Stimulated activated CD4-positive, alpha-beta T cell treated with anti-CD3 and anti-CD28 coated beads, Interleukin-1b, Interleukin-23, amount 100 ng/mL, for 48 hours (primary cell): ENCODE measurements at places on chromosomes 2 and 18.

DNA sequence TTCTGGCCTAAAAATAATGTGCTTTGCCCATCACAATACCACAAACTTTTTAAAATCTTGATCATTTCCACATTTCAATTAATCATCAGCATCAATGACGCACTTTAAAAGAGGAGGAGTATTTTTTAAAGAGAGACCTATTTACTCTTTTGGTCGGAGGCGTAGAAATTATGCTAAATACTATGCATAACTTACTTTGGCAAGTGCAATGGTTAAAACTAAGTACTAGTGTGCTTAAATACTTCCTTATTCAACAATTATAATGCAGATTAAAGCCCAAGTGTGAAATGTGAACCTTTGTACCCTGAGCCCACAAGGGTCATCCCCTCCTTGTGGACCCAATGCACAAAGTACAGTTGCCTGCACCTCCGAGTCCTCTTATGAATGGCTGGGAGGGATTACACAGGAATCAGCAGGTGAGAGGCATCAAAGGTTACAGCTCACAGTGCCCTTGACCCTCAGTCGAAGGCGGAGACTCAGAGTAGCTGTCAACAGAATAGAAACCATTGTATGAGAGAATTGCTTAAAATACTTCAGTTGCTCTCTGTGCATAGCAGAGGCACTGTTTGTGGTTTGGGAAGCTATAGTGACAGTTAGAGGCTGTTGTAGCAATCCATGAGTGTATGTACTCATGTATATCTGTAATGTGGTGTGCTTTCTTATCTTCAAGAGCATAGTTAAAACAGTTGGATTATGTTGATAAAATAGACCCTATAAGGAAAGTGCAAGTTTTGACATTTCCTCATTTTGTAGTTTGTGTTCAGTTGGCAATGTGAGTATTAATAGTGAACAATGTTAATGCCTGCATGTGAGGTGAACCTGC, 151.7 kb upstream of the ITGA4 start:
- peak; percentile 47 for DNase-seq

DNA sequence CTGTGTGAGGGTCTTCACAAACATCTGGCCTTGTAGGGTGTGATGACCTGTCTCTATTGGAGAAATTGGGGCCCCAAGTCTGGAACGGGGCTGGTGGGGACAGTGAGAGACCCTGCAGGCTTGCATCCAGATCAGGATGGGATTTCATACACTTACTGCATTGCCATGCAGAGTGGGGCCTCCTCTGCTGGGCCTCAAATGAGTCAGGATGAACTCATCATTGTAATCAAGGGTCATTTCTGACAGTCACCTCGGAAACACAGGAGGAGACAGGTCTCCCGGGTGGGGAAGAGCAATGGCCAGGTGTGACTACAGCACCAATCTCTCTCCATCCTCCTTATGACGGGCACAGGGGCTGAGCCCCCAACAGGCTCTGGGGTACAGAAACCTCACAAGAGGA, 48.1 kb upstream of the GALR1 start:
- no peak for DNase-seq

DNA sequence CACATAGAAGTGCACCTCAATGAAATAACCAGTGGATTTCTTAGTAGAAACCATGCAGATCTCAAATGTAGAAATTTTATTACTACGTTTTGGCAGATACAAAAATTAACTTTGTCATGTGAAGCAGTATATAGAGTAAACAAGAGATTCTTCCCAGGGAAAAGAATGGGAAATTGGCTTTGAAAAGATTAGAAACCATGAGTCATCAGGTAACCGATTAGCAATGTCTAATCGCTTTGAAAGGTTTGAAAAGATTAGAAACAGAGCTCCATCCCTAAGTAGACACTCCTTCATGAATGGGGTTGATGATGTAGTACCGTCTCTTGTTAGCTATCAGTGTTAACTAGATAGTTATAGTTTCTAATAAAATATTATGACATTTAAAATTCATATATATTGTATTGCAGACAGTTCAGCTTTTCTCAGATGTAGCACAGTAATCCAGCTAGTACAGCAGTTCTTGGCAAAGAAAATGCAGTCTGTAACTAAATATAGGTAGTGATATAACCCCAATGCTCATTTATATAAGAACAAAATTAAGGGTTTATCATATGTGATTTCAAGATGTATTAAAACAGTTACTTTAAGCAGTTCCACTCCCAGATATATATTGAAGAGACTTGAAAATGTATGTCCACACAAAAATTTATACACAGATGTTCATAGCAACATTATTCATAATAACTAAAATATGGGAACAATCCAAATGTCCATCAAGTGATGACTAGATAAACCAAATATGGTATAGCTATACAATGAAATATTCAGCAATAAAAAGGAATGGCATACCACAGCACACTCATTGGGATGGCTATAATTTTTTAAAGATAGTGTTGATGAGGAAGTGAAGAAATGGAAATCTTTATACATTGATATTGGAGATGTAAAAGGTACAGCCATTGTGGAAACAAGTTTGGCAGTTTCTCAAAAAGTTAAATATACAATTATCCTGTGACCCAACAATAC, 113.9 kb downstream of the PTPN4 start:
- DNase-seq: no peak

GRCh38 chr2:3602553-3603339, 7.8 kb downstream of the COLEC11 start:
- DNase-seq: no peak

DNA sequence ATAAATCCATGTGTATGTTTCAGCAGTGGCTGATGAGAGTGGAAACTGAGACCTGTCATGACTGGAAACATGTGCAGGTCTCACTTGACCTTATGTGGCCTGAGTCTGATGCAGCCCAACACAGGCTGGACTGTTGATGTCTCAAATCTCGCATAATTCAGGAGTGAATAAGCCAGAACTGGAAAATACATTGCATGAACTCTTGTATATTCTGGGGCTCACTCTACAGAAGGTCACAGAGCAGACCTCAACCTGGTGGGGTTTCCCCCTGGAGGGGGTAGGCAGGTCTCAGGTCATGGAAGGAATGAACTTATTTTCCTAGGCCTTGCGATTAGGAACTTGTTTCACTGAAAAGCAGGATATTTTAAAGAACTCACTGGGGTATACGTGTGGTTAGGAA, 146.3 kb upstream of the THUMPD2 start:
- DNase-seq: no peak

DNA sequence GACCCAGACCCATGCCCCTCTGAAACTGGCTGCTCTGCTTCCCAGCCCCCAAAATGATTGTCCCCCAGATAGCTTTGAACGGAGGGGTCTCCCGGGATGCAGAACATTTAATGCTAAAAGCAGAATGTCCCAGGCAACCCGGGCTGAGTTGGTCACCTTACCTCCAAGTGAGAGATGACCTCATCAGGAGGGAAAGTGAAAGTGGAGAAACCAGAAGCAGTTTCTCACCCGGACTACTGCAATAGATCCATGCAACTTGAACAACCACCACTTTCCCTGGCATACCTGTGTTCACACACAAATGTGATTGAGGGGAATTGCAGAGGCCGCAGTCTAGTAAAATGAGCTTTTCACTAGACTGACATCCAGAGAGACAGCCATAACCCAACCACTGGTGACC, 75.3 kb upstream of the NPAS2 start:
- no peak for DNase-seq

- no peak for DNase-seq
Measured at GRCh38 chr2:45232818-45233217, 223.6 kb upstream of the SIX2 start.

- DNase-seq: no peak
Measured at GRCh38 chr2:113822087-113822815, 65.8 kb upstream of the SLC35F5 start.

DNA sequence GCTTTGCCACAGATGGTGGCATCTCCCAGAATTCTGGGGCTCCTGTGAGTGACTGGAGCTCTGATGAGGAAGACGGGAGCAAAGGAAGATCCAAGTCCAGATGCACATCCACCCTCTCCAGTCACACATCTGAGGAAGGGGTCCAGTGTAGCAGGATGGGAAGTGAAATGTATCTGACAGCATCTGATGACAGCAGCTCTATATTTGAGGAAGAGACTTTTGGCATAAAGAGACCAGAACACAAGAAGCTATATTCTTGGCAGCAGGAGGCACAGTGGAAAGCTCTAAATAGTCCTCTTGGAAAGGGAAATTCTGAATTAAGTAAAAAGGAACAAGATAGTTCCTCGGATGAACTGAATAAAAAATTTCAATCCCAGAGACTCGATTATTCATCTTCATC, 23.5 kb upstream of the C1GALT1C1L start:
- DNase-seq: no peak

DNA sequence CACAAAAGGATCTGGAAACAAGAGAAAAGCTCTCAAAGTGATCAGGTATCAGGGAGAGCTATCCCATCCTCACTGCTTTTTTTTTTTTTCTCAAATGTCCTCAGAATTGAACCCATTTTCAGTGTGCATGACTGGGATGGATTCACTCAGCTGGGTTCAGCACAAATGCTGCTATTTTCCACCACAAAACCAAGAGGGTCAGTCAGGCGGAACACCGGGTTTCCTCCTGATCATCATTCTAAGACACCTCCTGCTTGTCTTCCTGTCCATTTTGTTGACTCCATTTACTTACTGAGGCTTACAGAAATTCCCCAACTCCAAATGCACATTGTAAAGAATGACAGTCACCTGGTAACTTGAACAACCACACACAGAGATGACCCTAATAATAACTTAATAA, 39.9 kb downstream of the CYRIA start:
- DNase-seq: no peak

- no peak for DNase-seq
Measured at GRCh38 chr2:37875403-37875906, 49.6 kb upstream of the RMDN2 start.

DNA sequence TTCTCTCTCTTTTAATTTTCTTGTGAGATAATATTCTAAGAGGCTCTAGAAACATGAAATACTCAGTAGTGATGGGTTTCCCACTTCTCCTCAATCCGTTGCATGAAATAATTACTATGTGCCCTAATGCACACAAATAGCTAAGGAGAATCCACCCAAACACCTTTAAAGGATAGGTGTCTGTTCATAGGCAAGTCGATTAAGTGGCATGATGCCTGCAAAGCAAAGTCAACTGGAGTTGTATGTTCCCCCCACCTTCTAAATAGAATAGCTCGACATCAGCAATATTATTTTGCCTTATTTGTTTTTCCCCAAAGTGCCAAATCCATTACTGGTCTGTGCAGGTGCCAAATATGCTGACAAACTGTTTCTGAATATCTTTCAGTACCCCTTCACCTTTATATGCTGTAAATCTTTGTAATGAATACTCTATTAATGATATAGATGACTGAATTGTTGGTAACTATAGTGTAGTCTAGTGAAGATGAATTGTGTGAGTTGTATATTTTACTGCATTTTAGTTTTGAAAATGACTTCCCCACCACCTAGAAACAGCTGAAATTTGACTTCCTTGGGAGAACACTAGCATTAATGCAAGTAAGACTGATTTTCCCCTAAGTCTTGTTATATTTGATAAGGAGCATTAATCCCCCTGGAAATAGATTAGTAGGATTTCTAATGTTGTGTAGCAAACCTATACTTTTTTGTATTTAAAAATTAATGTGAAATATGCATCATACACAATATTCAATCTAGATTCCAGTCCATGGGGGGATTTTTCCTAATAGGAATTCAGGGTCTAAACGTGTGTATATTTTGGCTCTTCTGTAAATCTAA, 9.0 kb downstream of the TBR1 start:
- DNase-seq: no peak

DNA sequence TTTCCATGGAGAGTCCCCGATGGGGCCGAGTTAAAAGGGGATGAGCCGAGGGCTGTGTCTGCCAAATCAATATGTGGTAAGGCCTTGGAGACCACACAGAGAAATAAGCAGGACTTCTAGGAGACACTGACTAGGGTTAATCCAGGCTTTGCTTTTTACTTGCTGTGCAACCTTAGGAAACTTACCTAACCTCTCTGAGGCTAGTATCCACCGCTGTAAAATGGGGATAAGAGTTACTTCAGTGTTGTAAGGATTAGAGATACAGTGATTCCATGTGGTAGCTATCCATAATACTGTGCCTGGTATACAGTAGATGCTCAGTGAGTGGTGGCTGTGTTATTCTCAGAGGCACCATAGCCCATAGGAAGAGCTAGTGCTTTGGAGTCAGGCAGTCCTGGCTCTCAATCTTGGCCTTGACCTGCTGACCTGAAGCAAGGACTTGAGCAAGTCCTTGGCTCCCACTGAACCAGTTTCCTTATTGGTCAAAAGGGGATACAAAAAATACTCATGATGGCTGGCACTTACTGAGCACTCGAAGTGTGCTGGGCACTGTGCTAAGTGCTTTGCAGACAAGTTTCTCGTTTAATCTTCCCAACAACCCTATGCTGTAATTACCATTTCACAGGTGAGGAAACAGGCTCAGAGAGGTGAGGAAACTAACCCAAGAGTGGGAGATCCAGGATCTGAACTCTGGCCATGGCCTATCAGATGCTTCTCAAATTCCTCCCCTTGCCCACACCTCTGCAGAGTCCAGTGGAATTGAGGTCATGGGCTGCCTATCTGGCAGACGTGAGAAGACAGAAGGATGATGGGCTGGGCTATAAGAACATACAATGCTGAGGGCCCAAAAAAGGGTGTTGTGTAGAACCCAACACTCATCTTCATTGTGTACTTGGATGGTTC, 12.0 kb upstream of the DES start:
- DNase-seq: no peak

DNA sequence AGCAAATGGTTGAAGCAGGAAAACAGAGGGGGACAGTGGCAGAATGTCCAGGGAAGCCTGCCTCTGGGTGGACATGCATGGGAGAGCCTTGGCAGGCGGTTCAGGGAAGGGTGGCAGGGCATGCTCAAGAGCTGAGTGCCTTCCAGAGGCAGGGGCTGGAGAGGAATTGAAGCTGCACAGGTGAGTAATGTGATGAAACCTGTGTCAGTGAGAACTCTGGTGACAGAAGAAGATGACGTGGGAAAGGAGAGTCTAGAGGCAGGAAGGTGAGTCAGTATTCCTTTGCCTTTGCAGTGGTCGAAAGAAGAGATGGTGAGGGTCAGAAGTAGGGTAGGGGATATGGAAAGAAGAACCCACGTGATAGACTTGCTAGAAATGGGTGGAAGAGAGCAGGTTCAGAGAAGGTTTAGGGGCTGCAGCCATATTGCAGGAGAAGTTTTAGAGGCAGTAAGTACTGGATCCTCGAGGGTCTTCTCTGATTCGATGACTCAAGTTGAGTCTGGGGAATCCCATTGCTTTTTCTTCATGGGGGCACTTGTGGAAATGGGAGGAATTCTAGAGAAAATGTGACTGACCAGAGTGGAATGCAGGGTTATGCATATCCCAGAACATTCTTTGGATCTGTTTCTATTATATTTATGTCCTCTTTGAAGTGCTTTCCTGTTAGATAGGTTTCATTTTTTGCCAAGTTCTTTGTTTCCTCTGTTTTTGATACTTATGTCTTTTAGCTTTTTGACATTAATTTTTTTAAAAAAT, 37.4 kb downstream of the TMEM87B start:
- DNase-seq: peak; percentile 21

- no peak for DNase-seq
Measured at GRCh38 chr2:201220102-201220570, 37.2 kb downstream of the CASP10 start.

GRCh38 chr2:225074919-225075681, 32.8 kb upstream of the DOCK10 start:
- DNase-seq: no peak
